CD4-positive, alpha-beta T cell treated with Interleukin-21 for 1 hour (primary cell): ENCODE measurements at places on chromosomes 5 and 9.

DNA sequence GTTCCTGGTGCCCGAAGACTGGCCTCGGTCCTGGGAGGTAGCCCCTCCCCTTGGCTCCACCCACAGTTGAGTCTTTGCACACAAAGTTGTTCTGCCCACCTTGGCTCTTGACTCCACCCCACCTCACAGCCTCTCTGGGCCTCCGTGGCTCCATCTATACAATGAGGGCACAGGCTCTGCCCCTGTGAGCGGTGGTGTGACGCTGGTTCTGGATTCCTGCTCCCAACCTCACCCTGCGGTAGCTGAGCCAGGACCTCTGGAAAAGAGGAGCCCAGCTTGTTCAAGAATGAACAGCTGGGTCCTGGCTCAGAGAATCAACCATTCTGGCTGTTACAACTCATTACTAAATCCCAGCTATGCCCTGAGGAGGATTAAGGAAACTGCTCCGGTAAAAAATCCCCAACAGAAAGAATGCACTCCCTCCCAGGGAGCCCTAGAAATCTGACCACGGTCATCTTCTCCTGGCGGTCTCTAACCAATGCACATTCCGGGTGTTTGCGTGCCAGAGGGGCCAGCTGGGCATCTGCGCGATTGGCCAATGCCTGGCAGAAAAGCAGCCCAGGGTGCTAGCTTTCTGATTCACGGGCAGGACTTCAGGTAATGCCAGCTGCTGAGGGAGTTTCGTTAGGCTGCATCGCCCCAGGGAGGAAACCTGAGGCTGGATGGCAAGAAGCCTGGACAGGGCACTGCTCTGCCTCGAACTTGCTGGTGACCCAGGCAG is 9.9 kb upstream of the GRHPR start:
- DNase-seq, result no peak

DNA sequence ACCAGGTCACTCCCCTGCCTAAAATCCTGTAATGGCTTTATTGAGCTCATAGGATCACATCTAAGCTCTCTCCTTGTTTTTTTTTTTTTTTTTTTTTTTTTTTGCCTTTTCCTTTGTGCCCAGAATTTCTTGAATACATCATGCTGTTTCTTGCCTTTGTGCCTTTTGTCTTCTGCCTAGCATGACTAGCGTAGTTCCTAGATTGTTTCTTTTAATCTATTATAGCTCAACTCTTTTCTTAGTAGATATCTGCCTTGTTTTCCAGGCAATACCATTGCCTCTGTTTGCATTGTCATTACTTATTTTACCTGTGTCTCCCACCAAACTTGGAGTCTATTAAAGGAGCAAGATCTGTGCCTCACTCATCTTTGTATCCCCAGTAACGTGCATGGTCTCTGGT is 106.1 kb upstream of the C9orf72 start:
- DNase-seq, result no peak

DNA sequence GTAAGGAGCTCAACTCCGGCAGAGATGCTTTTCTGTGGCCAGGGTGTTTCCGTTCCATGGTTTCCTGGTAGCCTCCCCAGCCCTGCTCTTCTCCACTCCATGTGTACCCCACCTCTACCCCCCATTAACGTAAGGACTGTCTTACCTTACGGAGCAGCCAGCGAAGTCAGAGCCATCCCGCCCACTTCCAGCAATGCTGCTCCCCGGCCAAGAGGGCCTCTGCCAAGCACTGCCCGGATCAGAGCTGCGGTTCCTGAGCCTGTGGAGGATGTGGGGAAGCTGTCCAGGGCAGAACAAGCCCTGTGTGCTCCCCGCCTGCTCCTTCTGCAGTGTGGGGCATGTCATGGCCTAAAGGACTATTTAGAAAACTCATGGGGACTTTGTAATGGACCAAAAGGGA is 261.2 kb downstream of the GADD45G start:
- no peak for DNase-seq

DNA sequence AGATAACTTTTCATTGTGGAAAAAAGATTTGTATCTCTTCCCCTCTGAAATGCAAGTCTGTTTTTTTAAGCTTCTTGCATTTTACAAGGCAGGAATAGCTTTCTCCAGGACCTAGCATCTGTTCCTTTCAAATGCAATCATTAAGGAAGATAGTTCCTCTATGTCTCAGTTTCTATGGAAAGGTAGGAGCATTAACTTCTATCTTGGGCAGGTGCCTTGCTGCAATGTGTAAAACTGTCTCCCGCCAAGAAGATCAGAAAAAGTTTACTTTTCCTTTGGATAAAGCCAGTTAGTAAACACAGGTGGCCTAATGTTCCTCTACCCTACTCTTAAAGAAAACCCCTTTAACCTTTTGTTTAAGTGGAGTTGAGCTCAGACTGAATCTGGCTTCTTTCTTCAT is 560.6 kb upstream of the CYLC2 start:
- DNase-seq, result no peak

GRCh38 chr5:24535646-24536045 is 109.1 kb downstream of the CDH10 start:
- no peak for DNase-seq

- DNase-seq, result no peak
These were observed 369.5 kb downstream of the ARL15 start for GRCh38 chr5:53940921-53941320.

GRCh38 chr9:19009391-19009965 is 23.5 kb downstream of the SAXO1 start:
- DNase-seq, result no peak

DNA sequence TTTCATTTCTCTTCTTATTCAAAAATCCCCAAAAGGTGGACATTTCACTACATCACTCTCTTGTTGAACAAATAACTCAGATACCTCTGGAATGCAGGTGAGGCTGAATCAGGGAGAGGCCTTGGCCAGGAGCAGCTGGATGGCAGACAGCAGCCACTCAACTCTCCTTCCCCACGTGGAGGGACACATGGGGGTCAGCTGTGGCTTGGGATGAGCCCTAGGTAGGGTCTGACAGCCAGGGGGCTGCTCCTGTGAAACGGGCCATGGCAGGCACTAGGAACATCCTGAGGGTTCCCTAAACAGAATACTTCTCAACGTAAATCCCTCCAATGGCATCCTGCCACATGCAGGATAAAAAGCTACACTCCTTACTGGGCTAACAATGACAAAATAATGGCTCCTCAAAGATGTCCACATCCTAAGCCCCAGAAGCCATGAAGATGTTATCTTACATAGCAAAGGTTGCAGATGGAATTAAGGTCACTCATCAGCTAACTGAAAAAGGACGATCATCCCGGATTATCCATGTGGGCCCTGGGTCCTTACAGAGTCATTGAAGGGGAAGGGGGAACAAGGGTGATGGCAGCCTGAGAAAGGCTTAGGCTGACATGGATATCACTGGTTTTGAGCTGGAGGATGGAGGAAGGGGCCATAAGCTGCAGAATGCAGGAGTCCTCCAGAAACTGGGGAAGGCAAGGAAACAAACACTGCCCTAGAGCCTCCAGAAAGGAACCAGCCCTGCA is 31.4 kb upstream of the S1PR3 start:
- no peak for DNase-seq

GRCh38 chr9:123005964-123006363 is 27.5 kb upstream of the GPR21 start:
- no peak for DNase-seq

DNA sequence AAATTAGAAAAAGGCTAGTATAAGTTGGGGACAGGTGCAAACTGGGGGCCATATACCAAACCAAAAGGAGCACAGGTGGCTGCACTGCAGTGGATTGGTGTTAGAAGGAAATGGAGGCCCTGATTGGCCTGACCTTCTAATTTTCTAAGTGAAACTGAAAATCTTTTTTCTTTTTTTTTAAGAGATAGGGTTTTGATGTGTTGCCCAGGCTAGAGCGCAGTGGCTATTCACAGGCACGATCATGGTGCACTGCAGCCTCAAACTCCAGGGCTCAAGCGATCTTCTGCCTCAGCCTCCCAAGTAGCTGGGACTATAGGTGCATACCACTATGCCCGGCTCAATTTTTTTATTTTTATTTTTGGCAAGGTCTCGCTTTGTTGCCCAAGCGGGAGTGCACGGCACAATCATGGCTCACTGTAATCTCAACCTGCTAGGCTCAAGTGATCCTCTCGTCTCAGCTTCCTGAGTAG is 9.8 kb upstream of the CCDC69 start:
- DNase-seq, result no peak

- DNase-seq, result no peak
These were observed 297.6 kb downstream of the MAN2A1 start for GRCh38 chr5:109987355-109987754.

DNA sequence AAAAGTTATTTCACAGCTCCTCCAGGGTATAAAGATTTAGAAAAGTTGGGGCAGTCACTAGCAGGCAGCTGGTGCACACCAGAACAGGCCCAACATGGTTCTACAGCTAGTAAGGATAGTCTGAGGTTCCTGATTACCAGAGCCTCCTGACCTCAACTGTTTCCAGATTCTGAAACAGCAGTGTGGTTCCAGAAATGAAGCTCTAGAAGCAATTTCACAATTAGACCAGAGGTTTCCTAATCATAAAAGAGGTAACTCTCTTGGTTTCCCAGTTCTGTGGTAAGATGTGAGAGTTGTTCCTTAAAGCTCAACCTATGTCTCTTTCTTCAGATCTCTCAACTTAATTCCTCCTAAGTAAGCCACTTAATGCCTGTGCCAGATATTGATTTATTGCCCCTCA is 11.9 kb downstream of the AGTPBP1 start:
- peak; percentile 9 for DNase-seq

- DNase-seq, result no peak
These were observed 52.3 kb downstream of the ZNF622 start for GRCh38 chr5:16413166-16413860.
